ENCODE measurements at places on chromosomes 12 and 14.

DNA sequence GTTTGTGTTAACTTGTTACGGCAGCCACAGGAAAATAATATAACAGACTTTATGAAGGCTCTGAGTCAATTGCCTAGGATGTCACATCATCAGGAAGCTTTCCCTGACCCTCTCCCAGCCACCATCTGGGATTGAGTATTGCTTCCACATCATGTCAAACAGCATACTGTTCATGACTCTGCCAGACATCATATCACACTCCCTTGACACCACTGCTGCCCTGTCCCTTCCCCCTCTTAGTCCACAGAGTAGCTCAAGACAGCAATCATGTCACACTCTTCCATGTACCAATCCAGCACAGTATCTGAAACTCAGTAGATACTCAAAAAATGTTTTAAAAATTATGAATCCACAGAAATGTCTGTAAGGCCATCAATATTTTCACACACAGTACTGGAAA lies 168.0 kb downstream of the PIK3C2G start:
- no peak for DNase-seq

GRCh38 chr12:116657921-116658495 lies 79.9 kb downstream of the SPRING1 start:
- no peak for DNase-seq

- DNase-seq, result peak; percentile 68
Measured at GRCh38 chr12:6062757-6063735, 61.4 kb downstream of the VWF start.

DNA sequence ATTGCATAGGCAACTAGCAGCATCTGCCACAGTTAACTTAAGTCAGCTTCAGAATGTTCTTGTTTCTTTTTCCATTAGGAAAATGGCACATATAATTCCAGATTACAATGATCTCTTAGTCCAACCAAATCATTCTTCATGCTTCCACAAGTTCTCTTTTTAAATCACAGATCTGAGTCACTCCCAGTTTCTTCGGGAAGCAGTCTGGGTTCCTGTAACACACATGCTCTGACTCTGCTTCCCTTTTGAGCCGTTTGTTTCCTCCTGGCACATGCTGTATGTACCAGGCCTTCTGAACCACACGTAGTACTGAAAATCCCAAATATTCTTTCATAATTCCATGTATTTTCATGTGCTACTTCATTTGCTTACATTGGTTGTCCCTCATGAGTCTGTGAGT lies 388.8 kb upstream of the PDE3A start:
- no peak for DNase-seq

DNA sequence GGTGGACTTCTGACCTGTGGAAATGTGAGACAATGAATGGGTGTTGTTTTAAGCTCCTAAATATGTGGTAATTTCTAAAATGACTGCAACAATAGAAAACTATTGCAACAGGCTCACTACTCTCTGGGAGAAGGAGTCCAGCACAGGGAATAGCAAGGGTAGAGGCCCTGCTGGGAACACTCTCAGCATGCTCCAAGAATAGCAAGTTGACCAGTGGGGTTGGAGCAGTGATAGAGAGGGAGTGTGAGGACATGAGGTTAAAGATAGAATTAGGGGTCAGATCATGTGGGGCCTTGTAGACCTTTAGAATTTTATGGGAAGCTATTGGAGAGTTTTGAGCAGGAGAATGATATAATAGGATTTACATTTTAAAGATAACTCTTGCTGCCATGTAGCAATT lies 346.7 kb upstream of the CCDC196 start:
- DNase-seq, result no peak

DNA sequence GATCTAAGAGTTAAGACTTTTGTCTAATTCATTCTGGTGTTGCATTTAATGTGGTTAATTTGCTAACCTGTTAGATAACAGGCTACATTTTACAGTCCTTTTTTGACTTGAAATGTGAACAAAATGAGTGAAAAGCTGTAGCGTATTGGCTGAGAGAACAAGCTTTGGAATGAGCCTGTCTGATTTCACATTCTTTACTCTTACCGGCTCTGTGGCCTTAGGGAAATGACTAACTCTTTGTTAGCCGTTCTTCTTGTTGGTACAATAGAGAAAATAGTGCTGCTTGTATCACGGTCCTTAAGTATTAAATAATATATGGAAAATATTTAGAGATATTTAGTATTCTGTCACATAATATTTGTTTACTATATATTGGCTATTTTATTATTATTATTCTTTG lies 1.9 kb downstream of the MNAT1 start:
- no peak for DNase-seq

- DNase-seq, result peak; percentile 52
Measured at GRCh38 chr12:79844693-79845092, 90.2 kb downstream of the PPP1R12A start.

GRCh38 chr12:69985656-69986055 lies 160.6 kb downstream of the MYRFL start:
- DNase-seq, result peak; percentile 9

DNA sequence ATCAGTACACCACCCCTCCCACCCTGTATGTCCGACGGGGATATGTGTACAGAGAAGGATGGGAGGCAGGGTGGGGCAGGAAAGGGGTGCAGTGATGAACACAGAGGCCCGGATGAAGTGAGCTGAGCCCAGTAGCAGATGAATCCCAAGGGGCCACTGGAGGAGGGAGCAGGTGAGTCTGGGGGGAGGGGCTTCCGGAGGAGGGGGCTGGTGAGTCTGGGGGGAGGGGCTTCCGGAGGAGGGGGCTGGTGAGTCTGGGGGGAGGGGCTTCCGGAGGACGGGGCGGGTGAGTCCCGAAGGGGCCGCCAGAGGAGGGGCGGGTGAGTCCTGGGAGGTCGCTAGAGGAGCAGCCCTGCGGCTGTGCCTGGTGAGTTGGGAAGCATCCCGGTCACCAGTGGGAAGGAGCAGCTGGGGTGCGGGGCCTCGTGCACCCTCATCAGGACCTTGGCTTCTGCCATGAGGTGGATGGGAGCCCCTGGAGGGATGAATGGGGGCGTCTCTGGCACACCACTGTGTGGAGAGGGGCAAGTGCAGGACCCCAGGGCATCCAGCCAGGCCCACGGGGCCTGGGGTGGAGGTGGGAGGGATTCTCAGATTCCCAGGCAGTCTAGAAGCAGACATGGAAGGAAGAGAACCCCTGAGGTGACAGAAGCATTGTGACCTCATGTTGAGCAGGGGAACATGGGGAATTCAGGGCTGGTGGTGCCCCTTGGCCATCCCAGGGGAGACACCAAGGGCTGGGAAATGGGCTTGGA lies 14.0 kb downstream of the BEGAIN start:
- DNase-seq, result no peak
